ENCODE measurements at places on chromosomes 2 and 18.

- no peak for DNase-seq
Measured at GRCh38 chr2:216908300-216908699, 48.4 kb upstream of the TNP1 start.

GRCh38 chr18:62807396-62807795 is 92.1 kb downstream of the PHLPP1 start:
- no peak for DNase-seq

- no peak for DNase-seq
Measured at GRCh38 chr18:12694032-12694431, 8.5 kb downstream of the CEP76 start.

DNA sequence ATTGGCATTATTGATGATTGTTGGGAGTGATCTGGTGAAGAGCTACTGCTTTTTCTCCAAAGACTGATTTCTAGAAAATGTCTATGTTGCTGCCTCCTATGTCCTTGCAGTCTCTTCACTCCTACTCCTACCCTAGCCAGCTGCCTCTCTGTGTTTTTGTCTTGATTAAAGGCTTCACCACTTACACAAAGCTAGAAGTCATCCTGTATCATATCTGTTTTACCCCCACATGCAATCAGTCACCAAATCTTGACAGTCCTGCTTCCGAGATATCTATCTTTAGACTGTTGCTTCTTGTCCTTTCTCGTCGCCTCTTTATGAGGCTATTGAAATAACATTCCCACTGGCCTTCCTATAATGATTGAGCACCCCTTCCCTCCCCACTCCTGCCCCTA is 84.5 kb upstream of the ITGA4 start:
- DNase-seq, result no peak

- no peak for DNase-seq
Measured at GRCh38 chr2:36294316-36294721, 61.3 kb upstream of the CRIM1 start.

- DNase-seq, result no peak
Measured at GRCh38 chr18:58010265-58010664, 33.8 kb upstream of the NEDD4L start.

DNA sequence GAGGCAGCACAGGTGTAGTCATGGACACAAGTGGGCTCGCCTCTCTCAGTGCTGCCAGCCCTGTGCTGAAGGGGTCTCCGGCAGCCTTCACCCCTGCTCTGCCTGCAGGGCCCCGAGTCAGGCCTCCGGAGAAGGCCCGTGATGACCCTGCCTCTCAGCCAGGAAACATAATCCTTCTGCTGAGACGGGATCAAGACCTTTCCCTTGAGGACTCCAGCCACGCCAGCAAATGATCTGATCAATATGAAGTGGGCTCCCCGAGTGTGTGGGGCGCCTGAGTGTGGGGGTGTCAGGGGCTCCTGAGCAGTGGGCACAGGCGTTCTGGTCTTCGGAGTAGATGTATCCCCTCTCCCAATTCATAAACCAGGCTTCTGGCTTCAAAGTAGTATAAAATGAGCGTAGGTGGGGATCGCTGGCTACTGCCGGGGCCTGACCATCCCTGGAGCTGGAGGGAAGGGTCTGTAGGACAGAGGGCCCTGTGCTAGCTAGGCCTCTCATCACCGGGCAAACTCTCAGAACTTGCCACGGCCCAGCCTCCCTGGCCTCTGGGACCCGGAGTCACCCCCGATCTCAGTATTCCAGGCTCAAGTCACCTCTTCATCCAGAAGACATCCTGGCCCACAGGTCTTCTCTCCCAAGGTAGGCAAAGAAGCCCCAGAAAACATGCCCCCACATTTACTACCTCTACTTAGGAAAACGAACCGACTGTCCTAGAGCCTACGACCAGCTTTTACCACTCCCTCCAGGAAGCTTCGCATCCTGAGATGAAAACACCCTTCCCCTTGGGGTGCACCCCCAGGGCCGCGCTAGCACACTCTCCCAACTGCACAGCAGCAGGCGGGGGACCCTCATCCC is 33.6 kb downstream of the CRACDL start:
- DNase-seq, result no peak

- DNase-seq, result peak; percentile 92
Measured at GRCh38 chr2:210171309-210172218, at the start of gene KANSL1L. Gene KANSL1L, minus strand, starts transcription at chr2:210171409. Its CDS starts 16,827 bp downstream, at chr2:210154582.

DNA sequence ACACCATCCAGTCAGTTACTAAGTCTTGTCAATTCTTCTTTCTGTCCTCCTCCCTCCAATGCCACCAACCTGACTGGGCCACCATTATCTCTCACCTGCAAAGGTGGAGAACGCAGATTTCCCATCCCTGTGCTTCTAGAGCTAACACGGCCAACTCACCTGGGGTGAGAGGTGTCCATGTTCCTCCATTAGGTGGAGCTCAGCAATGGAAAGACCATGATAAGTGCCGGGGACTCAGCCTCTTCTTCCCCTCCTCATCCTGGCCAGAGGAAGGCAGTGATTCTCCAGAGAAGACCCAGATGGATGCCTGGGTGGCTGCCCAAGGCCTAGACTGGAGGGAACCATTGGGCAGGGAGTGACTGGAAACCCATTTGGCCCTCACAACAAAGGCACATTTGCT is 48.1 kb upstream of the SLC1A4 start:
- no peak for DNase-seq

GRCh38 chr2:237865623-237866041 is 6.2 kb downstream of the RAMP1 start:
- peak; percentile 10 for DNase-seq

DNA sequence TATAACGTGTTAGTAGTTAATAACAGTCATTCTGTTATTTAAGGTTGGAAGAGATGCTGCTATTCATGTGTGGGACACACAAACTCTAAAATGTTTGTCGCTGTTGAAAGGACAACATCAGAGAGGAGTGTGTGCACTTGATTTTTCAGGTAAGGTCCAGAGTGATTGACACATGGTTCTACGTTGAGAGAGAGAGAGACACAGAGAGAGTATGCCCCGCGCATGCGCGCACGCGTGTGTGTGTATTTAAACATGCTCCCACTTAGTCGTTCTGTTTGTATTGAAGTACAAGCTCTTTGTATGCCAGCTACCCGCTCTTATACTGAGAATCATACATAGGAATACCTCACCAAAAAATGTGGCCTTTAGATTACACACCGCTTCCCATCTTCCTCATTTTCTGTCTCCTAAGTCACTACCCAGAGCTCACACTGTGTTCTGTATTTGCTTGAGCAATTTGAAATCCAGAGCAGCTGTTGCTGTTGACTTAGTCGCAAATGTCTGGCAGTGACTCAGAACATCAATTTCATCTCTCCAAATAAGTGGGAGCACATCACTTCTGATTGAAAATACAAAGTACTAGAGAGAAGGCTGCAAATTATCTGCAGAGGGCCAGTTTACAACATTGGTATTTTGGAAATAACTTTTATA is 148.1 kb downstream of the EML6 start:
- no peak for DNase-seq

DNA sequence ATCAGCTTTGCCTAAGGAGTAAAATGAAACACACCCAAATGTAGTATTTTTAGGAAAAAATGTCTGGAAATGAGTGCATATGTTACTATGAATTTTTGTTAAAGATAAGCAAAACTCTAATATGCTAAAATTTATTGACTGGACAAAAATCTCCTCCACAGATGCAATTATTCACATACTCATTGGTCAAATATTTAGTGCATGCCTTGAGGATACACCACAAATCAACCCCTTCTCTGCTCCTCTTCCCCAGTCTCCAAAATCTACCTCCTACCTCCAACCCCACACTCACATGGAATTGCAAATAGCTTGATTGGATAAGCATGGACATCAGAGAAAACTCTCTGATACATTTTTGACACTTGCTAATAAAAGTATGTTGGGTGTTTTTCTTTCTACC is 95.6 kb upstream of the CDC42EP3 start:
- no peak for DNase-seq

DNA sequence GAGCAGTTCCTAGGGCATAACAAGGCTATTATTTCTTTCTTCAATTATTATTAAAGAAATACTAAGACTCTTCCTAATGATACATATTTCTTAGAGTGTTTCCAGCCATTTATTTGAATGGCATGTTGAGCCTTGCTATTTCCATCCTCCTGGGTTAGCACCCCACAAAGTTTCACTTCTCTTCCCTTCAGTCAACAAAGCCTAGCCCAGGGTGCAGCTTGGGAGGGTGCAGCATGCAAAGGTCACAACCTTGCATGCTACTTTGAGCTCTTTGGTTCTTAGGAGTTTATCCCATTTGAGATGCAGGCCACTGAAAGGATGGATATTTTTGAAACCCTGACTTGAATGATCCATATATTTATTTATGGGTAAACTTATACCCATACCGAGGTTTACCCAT is 454.4 kb upstream of the MEIS1 start:
- DNase-seq, result no peak

DNA sequence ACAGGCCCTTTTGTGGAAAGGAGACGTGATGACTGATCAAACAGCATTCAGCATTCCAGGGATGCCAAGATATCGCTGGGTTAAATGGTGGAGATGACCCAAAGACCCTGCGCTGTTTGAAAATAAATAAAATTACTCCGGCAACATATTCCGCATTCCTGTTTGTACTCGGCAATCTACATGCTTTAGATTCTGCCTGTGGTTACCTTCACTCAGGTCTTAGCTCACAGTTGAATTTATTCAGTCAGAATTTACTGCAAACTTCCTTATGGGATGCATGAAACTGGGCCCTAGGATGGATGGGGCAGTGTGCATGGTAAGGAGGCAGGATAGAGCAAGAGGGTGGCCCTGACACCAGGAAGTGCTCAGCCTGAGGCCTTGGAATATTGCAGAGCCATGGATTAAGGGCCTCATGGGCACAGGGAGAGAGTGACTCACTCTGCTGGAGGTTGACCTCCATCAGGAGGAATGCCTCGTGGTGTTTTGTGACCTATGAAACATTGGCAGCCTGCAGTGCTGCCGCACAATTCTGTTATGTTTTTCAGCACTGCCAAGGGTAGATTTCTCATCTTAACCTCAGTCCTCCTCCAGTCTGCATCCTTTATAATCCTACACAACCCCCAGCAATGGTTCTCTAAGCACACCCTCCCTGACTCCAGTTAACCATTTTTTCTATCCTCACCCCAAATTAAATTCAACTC is 321.4 kb downstream of the IRS1 start:
- no peak for DNase-seq

- no peak for DNase-seq
Measured at GRCh38 chr2:120396013-120396860, 50.3 kb downstream of the INHBB start.

- no peak for DNase-seq
Measured at GRCh38 chr2:187422282-187422681, 25.8 kb downstream of the CALCRL start.

- DNase-seq, result no peak
Measured at GRCh38 chr2:241087420-241088268, 14.4 kb downstream of the MTERF4 start.

DNA sequence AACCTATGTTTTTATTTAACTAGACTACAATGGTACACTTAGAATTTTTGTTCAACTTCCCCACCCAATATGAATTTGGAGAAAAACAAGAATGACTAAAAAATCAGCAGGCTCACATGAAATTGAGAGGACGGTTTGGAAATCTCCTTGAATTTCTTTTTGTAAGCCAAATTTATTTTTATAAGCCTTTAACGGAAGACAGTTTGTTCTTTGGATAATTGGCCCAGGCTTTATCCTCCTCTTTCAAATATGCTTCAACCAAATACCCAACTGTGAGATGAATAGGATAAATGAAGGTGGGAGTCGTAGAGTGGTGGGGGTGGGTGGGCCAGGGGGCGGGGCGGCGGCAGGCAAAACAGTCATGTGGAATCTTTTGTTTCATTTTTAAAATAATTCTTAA is 60.6 kb downstream of the FMNL2 start:
- no peak for DNase-seq

GRCh38 chr2:3778851-3779495 is 75.6 kb downstream of the DCDC2C start:
- DNase-seq, result peak; percentile 15

GRCh38 chr2:15385184-15385583 is 175.9 kb downstream of the NBAS start:
- no peak for DNase-seq

Data from KG1 (cell line).